Coronary artery (tissue), 2 donors: ENCODE measurements at places on chromosomes 5 and 9.
A peak's percentile ranks its signal among the peaks of the same experiment; 100 is the strongest.

GRCh38 chr5:161676103-161676502 is 9.4 kb upstream of the GABRA6 start:
- DNase-seq, result no peak

GRCh38 chr9:114496011-114496410 is 9.3 kb downstream of the WHRN start:
- no peak for DNase-seq

GRCh38 chr9:107462691-107463090 is 26.9 kb downstream of the KLF4 start:
- no peak for DNase-seq

GRCh38 chr5:51172903-51173626 is 210.2 kb upstream of the ISL1 start:
- DNase-seq, result no peak

DNA sequence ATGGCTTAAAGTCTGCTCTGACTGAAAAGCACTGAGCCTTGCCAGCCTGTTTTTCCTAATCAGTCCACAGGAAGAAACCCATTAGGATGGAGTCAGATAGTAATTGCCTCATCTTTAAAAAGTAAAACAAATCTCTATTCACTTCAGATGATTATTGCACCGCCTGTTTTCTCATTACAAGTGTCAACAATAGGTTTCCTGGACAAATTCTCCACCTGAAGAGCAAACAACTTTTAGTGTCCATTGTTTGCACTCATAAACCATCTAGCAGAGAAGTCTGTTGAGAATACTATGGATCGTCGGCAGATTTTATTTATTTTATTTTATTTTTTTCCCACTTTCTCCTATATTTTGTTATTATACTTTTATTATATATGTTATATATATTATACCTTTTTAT is 20.3 kb downstream of the C5orf63 start:
- no peak for DNase-seq

GRCh38 chr9:137784046-137784445 is 93.5 kb upstream of the CACNA1B start:
- no peak for DNase-seq

DNA sequence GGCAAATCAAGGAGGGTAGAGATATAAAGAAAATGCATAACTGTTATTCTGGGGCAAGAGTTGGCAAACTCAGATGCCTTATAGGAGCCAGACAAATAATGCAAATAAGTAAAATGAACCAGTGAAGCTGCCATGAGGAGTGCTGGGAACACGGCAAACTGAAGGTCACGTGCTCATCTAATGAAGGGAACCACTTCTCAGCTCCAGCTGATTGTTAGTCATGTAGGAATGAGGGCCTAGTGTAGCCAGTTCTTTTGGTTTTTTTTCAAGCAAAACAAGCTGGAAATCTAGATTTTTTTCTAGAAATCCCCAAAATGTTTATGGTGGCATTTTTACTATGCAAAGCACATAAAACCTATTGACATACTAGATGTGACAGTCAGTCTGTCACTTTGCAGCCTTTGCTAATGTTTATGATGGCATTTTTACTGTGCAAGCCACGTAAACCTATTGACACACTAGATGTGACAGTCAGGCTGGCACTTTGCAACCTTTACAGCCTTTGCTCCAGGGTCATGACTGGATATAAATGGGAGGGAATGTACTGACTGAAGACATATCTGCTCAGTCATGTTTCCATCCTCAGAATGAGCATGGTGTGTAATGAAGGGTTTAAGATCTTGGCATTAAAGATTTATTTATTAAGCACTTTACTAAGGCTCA is 39.4 kb downstream of the RUSC2 start:
- no peak for DNase-seq

DNA sequence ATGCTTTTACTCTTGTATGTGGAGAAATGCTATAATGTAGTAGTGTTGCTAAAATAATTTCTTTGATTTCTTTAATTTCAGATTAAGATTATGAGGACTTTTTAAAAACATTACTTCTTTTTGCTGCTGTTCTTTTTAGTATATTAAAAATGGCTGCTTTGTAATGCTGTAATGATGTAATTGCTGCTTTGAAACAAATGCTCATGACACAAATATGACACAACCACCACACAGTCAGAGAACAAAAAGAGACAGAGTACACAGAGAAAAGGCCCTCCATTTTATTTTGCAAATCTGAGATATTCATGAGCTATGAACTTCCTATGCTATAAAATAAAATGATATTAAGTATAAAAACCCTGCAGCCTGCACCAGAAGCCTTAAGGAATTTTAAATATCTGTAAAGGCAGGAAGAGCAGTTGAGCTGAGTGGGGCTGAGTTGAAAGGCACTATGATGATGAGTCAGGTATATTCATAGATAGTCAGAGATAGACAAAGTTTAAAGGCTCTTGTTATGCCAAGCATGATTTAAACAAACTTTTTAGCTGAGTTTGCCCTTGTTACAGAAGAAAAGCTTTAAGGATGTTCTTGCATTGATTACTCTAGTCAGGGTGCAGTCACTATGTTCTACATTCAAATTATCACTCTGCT is 5.1 kb upstream of the POU5F2 start:
- DNase-seq, result no peak

DNA sequence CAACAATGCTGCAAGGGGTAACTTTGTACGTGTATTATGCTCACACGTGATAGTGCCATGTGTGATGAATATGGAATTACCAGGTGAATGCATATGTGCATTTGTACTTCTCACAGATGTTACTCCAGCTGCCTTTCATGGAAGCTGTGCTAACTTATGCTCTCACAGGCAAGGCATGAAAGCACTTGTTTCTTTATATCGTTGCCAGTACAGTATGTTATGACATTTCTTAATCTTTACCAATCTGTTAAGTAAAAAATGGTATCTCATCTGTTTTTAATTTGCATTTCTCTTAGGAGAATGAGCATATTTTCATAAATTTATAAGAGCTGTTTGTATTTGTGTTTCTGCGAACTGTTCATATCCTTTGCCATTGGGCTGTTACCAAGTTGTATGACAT is 311.8 kb upstream of the DMRT1 start:
- DNase-seq, result no peak

DNA sequence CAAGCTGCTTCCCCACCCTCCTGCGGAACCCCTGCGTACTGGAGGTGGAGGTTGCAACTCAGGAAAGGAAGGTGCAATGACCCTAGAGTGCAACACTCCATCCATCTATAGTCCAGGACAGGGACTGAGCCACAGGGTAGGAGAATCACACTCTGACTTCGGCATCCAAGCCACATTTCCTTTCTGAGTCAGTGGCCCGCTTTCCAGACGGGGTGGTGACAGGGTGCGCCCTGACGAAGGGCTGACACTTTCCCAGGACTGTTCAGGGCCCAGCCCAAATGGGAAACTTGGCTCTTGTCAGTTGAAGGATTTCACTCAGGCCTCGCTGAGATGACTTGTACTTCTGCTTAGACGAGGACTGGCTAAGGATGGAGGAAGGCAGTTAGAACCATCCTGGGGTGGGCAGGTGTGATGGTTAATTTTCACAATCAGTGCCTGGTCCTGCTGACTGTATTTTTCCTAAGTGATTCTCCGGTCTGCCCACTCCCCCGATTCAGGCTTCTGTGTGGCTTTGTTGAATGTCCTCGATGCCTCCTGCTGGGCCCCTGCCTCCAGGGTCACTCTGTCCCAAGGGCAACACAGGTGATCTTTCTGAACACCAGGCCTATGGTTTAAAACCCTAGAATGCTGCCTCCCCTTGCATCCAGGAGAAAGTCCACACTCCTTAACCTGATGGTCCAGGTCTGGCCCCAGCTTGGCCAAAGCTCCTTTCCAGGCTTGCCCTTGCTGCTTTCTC is 228.1 kb downstream of the FSTL4 start:
- peak; percentile 49 for DNase-seq

GRCh38 chr5:132000241-132000490 is 11.3 kb downstream of the ACSL6 start:
- DNase-seq, result no peak

- DNase-seq, result no peak
Observed at GRCh38 chr5:143126174-143127019, 277.1 kb downstream of the NR3C1 start.

DNA sequence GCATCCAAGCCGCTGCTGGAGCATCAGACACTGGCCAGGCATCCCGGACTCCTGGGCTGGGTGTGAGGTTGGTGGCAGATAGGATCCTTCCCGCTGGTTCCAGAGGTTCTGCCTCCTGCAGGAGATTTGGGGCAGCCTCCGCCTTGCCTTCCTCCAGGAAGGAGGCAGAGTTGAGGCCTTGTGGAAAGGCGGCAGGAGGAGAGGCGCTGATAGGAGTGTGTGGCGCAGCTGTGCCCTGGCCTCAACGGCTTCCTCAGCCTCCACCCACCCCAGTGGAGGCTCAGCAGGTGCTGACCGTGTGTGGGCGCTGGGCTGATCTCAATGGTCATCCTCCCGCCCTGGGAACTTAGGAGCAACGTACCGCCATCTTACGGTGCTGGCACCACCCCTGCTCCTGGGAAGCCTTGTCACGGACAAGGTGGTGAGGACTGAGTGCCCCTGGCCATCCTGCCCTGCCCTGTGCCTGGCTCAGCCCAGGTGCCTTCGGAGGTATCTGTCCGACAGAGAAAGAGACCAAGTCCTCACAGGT is 10.2 kb downstream of the NCS1 start:
- no peak for DNase-seq

- no peak for DNase-seq
Observed at GRCh38 chr5:154528005-154528594, 50.1 kb upstream of the HAND1 start.

- no peak for DNase-seq
Observed at GRCh38 chr5:96427824-96428223, 5.2 kb downstream of the PCSK1 start.

- no peak for DNase-seq
Observed at GRCh38 chr5:68739752-68740151, 354.1 kb upstream of the SLC30A5 start.

DNA sequence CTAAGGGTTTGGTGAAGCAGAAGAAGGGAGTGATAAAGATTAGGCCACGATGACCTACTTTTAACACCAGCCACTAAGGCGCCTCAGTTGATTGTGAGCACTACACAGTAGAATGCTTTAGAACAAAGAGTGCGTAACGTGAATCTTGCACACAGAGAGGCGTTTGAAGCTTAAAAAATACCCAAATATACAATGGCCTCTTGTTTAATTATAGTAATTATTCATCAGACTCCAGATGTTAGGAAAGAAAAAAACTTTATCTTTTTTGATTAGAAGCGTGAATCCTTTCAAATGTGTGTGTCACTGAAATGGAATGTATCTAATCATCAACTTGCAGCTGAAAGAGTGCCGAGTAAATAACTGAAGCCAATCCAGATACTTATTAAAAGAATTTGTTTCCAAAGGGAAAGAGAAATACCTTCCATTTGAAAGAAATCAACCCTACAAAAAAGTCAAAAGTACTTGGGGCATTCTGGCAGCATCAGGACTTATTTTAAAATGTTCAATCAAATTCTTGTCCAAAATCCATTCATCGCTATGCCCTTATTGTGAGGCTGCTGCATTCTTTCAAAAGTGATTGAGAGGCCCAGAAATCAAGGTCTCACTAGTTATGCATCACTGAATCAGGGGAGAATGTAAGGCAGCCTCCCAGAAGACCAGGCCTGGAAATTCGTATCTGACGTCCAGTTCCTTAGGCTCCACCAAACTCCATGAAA is 337.5 kb downstream of the ZNF608 start:
- DNase-seq, result no peak

- DNase-seq, result no peak
Observed at GRCh38 chr9:30103647-30104394, 2280.6 kb upstream of the ACO1 start.

DNA sequence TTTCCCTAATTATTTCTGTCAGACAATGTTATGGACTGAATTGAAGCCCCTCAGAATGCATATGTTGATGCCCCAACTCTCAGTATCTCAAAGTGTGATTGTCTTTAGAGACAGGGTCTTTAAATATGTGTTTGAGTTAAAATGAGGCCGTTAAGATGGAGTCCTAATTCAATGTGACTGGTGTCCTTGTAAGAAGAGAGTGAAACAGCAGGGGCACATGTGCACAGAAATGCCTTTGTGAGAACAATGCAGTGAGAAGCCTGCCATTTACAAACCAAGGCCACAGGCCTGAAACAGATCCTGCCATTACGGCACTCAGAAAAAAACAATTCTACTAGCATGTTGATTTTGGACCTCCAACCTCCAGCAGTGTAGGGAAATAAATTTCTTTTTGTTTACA is 483.0 kb upstream of the DMAC1 start:
- DNase-seq, result no peak

DNA sequence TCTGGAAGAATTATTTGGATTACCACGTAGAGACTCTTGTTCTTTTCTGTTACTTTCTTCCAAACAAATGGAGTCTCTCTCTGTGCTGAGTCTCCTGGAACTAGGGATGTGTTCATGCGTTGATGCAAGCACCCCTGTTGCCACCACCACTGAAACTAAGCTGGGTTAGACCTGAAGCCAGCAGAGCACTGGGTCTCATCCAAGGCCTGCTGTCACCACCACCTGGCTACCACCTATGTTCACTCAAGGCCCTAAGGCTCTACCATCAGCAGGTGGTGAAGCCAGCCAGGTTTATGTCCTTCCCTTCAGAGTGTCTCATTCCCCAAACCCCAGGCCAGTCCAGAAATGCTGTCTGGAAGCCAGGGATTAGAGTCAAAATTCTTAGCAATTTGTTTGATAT is 13.3 kb downstream of the RIC1 start:
- no peak for DNase-seq

DNA sequence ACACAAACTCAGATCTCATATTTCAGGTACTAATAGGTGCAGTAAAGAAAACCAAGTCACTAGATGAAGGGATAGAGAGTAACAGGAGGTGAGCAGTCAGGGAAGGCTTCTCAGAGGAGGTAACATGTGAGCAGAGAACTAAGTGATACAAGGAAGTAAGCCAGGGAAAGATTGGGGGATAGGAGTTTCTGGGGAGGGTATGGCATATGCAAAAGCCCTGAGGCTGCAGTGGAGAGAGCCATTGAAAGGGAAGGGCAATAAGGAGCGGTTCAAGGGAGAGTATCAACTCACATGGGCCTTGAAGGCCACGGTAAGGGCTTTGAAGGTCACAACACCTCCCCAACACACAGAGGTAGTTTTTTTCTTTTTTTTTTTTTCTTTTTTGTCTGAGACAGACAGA is 6.9 kb downstream of the OLFML2A start:
- DNase-seq, result no peak

DNA sequence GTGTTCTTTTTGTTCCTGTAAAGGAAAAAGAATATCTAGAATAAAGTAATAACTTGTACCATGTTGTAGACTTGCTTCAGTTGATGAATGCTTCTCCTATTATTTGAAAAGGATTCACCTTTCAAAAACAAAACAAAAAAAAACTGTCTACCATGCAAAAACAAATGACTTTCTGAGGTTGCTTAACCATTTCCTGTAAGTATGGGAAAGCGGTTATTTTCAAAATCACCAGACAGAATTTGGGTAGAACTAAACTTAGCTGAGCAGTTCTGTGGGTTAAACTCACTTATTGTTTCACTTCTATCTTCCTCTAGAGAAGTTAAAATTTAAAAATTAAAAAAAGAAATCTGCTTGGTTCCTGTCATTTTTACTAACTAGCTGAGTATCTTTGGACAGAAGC is 25.2 kb downstream of the LNPEP start:
- no peak for DNase-seq

- DNase-seq, result no peak
Observed at GRCh38 chr5:64026493-64026892, 64.2 kb upstream of the HTR1A start.

GRCh38 chr5:2861605-2862004 is 110.1 kb upstream of the IRX2 start:
- no peak for DNase-seq

GRCh38 chr9:98801561-98801960 is 5.2 kb upstream of the ANKS6 start:
- DNase-seq, result no peak
